ENCODE measurements at places on chromosomes 1 and 21.

GRCh38 chr21:31343680-31344480 lies at the start of gene TIAM1:
Gene TIAM1 (minus strand): TSS chr21:31344261. CDS start chr21:31266972, 77,289 bp downstream.
- peak; percentile 58 for DNase-seq

DNA sequence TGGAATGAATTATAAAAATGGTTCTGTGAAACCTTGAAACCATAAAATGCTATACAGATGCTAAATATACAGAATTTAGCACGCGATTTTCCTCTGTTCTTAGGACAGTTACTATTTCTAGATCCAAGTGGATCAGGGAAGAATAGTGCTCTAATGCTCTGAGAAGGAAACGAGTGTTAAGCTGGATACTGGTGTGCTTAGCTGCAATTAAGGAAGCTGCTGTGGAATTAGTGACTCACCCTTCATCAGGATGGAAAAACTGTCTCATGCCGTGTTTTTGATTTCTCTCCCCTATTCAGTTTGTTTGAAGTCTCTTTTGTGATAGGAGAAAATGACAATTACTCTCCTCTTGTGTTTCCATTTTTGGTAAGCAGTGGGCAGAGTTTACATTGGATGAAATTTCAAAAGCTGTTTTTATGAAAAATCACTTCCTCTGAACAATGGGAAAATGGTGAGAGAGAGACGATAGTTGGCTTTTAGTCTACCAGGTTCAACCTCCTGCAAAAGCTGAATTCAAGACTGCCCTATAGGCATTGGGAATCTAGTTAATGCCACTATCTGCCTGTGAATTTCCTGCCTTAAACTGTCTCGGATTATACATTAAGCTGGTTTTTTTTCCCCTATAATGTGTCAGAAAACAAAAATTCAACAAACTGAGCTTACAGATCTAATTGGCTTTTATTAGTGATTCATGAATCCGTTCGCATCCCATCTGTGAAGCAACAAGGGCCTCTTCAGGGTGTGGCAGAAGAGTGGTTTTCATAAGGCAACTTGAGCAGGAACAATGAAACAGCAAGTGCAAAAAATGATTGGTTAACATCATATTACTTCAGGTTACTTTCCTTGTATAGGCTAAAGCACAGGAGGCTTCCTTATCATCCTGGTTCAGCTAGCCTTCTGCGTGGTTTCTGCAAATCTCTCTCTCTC lies 179.8 kb downstream of the ST6GALNAC3 start:
- DNase-seq, result peak; percentile 32

- DNase-seq, result no peak
These were observed 34.0 kb upstream of the CD1D start for GRCh38 chr1:158146739-158147138.

GRCh38 chr1:54124472-54124871 lies 28.3 kb downstream of the CDCP2 start:
- no peak for DNase-seq

DNA sequence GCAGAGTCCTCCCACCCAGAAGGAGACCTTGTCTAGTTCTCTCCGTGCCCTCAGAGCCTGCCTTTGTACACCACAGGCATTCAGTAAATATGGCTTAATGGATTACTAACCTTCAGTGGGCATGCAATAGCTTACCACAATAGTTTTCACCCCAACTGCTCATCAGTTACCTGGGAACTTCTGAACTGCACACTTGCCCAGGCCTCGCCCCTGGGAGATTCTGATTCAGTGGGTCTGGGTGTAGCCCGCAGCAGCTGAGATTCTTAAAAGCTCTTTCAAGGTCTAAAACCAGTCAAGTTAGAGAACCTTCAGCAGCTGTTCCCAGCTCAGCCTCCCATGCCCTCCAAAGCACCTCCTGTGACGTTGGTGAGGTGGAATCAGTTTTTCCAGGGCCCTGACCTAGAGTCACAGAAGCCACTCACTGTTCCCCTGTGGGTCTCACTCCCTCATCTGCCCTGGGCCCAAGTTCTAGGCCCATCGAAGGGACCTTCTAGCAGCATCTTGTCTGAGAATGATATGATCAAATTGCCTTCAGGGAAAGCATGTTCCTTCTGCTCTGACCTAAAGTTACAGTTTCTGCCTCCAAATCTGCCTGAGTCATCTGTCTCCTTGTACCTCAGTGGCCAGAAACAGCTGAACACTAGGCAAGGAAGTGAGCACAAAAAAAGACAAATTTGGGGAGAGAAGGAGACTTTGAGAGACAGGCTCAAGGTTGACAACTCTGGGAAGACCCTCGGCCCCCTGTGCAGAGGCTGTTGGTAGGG lies 10.8 kb downstream of the ASAP3 start:
- DNase-seq, result no peak

GRCh38 chr1:32972814-32973428 lies 8.3 kb upstream of the RNF19B start:
- no peak for DNase-seq

GRCh38 chr1:201217146-201217545 lies 26.5 kb downstream of the IGFN1 start:
- no peak for DNase-seq

DNA sequence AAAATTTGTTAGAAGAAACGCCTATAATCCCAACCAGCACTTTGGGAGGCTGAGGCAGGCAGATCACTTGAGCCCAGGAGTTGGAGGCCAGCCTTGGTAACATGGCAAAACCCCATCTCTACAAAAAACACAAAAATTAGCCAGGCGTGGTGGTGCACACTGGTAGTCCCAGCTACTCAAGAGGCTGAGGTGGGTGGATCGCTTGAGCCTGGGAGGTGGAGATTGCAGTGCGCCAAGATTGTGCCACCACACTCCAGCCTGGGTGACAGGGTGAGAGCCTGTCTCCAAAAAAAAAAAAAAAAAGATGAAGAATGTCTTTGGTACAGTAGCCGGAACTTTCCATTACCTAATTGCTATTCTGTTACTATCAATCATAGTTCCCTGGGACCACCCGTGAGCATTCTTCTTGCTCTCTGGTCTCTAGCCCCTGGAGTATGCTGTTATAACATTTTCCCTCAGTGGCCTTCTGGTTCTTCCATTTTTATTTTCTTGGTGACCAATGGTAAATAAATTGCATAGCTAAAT lies 43.4 kb downstream of the WASF2 start:
- no peak for DNase-seq

DNA sequence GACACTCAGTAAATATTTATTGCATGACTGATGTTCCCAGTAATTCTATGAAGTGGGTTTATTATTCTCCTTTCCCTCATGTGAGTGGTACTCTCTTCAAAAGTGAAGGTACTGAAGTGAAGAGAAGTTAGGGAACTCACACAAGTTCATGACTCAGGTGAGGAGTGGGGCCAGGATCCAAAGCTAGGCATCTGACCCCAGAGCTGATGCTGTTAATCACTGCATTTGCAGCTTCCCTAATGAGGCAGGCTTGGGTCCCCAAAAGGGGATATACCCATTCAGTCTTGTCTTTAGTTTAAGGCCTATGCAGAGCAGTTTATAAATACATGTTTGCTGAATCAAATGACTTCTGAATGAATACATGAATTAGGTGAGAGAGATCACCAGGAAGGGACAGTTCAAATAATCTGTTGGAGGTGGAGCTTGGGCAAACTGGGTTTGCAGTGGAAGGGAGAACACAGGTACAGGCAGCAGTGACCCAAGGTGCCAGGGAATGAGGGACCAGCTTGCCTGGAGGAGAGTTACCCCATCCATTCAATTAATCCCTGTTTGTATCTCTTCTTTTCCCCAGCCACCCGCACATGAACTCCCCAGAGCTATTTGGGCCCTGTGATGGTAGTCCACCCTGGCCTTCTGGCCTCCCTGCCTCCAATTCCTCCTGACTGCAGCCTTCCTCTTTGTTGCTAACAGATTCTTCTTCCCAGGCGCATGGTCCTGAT lies 2.0 kb downstream of the CD58 start:
- no peak for DNase-seq

DNA sequence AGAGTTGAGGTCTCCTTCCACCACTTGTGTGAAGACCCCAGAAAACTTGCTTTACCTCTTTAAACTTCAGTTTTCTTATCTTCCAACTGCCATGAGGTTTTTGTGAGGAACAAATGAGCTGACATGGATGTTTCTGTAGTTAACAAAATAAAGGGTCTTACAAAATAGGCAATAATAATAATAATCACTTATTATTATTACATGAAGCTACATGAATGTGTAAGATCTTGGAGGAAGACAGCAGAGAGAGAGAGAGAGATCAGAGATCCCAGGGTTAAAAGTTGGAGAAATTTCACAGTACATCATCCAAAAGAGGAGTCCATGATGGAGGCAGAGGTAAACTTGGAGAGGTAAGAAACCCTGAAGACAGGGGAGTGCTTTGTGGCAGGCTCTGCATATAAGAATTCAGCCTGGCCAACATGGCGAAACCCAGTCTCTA lies 10.7 kb downstream of the RCC1 start:
- no peak for DNase-seq

GRCh38 chr1:21291184-21291583 lies 921 bp upstream of the ECE1 start:
- no peak for DNase-seq

- DNase-seq, result no peak
These were observed 119.1 kb downstream of the PTPRU start for GRCh38 chr1:29355375-29355774.

GRCh38 chr1:168801032-168801745 lies 72.2 kb upstream of the DPT start:
- DNase-seq, result no peak

DNA sequence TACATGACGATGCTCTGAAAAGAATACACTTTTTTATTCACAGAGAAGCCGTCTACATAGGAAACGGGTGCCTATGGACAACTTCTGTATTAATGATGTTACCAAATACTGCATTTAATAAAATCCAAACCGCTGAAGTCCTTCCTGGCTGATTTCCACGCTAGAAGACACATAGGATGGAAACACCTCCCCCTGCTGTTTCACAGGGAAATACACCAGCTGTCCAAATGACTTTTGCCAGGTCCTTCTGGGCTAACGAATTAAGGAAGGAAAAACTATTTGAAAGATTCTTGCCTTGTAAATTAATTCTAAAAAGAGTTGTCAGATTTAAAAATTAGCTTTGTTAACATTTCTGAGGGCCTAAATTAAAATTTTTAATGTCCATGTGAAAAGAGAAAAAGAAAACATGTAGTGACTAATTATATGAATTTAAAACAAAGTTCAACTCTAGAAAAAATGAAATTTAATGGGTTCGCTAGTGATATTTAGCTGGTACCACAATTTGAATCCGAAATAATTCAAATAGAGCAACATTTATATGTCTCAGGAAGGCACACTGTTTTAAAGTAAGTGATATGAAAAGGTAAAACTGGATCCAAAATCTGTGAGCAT lies 146.0 kb downstream of the RERE start:
- no peak for DNase-seq

DNA sequence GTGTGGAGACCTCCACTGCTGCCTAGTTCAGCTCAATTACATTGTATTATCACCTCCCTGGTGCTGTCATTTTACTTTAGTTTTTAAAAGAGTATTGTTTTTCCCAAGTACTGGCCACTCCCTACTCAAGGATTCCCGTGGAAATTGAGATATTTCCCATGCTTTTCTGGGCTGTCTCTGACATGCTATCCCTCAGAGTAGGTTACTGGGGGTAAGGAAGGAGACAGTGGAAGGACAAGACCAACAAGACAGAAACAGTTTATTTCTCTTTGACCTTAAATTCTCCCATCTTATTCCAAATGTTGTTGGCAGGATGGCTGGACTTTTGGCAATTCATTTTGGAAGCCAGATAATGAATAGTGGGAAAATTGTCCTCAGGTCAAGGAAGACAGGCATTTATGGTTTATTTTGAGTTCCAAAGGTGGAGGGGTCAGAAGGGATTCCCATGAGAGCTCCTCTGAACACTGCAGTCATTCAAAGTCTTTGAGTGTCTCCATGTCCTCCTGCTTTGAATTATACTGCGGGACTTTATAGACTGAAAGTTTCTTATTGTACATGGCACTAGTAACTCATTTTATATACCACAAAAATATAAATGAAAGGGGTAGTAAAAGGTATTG lies 20.3 kb downstream of the RGS5 start:
- no peak for DNase-seq

DNA sequence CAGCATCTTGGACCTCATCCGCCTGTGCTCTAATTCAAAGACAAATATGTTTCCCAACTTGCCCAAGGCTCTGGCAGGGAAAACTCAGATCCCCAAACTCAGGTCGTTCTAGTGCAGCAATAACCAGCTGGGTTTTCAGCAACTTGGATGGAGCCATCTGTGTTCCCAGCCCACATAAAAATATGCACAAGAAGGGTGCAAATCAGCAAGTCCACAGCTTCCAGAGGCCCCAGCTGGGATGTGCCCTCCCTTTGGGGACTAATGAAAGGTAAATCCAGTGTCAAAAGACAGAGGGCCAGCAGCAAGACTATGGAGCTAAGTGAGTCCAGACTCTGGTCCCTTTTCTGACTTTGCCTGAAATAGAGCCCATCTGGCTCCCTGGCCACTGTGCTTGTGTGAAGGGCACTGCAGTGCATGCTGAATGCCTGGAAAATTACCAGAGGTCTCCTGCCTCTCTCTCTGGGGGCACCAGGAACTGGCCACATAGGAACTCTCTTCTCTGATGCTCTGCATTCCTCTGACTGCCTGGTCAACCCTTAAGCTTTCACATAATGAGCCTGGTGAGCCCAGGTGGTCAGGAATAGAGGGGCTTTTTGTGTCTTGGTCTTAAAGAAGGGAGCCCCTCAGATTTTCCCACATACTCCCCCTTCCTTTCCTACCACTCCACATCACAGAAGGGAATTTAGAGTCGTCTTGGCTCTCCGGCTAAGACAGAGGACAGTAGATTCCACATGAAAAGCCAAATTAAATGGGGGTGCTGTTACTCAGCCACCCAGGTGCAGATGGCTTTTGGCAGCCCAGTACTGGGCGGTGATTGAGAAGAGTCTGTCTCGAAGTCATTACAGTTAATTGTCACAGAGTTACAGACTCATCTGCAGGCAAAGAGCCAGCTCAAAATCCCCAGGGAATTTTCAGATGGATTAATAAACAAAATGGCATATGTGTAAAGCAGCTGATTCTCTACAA lies 88.1 kb upstream of the C1orf21 start:
- no peak for DNase-seq

GRCh38 chr1:41719590-41719989 lies 199.1 kb downstream of the HIVEP3 start:
- DNase-seq, result no peak

DNA sequence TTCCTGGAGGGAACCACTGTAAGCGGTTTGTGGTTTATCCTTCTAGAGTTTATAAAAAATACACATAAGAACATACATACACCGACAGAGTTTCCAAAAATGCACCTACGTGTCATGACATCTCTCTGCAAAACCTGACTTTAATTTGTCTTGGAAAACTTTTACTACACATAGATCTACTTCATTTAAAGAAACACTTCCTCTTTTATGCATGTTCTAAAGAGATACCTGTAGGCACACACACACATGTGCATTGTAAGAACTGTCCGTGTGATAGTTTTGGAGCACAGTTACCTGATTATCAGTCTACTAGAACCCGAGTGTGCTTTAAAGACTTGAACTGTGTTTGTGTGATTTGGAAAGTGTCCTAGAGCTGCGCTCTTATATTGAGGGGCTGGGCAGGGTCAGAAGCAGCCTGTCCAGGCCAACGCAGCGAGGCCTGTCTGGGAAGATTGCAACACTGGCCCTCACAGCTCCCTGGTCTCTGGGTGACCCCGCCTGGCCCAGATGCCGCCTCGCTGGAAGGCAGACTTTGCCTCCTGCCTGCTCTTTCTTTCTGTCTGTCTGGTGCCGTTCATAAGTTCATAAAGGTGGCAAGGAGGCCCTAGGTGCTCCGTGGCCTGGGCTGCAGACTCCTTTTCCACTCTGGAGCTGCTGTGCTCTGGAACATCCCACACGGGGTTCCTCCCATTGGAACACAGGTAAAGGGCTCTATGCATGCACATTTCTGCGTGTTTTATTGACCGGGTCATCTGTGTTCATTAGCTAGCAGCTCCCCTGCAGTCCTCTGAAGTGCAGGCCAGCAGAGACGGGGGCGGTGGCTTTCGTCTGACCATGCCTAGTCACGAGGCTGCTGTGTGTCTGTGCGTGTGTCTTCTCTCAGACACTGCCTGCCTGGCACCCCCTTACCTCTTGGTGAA lies 46.3 kb downstream of the AGPAT3 start:
- DNase-seq, result no peak

All from activated CD4-positive, alpha-beta T cell treated with anti-CD3 and anti-CD28 coated beads for 48 hours (primary cell).